ENCODE measurements at places on chromosomes 5 and 9. TPM values are rescaled to one million over a fixed set of nuclear protein-coding genes. Genes with fewer than 3 reads are reported as not detected.

PCDHGB1 gene
- total RNA-seq: 1.3 TPM

BHMT2 gene
- 2.7 TPM for total RNA-seq

PCDH12 gene
- total RNA-seq: 19.8 TPM

PTPA gene
- 119 TPM for total RNA-seq

- DNase-seq: no peak
These were observed 2.9 kb downstream of the CCDC107 start for GRCh38 chr9:35660966-35661415.

DNA sequence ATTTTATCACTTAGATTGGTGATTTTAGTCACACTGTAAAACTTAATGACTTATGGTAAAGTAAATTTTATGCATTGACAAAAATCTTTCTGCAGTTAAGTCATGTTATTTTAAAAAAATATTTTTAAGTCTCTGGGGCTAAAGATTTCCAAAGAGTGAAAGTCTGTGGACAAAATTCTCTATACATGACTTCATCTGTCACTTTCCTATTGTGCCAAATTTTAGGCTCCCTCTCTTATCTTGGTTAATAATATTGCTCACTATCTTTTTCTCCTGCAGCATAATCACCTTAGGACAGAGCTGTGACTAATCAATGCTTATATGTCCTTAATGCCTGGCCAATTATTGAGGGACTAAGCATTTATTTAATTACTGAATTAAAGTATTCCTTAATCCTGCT is 15.2 kb downstream of the LURAP1L start:
- peak; percentile 47 for DNase-seq

DNA sequence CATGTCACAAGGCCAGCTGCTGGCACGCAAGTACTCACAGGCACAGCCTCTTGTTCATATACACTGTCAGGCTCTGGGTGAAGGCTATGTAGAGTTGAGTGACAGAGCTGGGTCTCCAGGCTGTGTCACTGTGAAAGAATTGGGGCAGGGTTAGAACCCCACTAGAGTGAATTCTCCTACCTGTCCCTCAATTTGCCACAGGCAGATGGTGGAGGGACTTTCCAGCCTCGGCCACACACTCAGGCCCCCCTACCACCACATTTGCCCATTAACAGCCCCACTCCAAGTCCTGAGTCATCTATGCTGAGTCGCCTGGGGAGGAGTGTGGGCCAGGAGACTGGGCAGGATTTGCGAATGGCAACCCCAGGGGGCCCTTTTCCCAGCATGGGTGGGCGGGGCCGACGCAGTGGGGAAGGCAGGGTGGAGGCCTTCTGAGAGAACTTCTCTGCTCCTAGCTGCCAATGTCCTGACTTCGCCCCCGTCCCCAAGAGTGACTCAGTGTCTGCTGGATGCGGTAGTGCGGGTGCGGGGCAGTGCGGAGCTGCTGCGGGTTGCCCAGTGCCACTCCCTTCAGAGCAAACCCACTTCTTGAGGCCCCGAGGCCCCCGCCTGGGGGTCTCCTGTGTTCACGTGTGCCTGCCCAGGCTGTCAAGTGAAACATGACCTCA is 50.3 kb upstream of the PSD2 start:
- peak; percentile 37 for DNase-seq

CNTFR gene
- 22.1 TPM for total RNA-seq

DNA sequence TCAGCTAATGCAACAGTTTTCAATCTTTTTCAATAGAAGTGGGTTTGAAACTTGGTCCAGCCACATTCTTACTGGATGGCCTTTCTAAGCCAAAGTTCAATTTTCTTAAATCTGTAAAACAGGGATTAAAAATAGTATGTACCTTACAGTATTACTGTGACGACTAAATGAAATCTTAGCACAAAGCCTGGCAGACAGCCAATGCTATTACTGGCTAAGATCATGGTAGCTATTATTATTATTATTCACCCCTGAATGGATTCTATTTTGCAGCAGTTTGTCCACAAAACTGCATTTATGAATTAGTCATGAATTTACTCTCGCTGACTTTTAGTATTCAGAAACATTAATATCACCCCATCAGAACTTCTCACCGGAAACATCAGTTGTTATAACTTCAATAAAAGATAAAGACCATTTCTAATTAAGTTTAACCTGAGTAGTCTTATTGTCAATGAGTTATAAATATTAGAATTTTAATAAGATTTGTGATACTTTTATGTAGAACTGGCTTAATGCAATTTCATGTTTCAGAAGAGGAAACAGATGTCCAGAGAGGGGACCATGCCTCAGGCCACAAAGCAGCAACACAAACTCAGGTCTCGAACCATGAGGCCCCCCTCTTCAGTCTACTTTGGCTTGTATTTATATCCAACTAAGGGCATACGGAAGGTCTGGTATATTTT is 468.2 kb downstream of the ARHGEF28 start:
- DNase-seq: peak; percentile 49

- DNase-seq: no peak
These were observed 5.5 kb downstream of the CXXC5 start for GRCh38 chr5:139653616-139654015.

PPP3R2 gene
- total RNA-seq: 0.04 TPM

- no peak for DNase-seq
These were observed 17.9 kb upstream of the SPIN1 start for GRCh38 chr9:88370346-88370745.

GRXCR2 gene
- total RNA-seq: not detected

CDH12 gene
- total RNA-seq: 1.3 TPM

CAVIN4 gene
- total RNA-seq: 182 TPM

- no peak for DNase-seq
These were observed 8.8 kb upstream of the PLIN2 start for GRCh38 chr9:19136129-19136528.

BAAT gene
- 0.66 TPM for total RNA-seq

DNA sequence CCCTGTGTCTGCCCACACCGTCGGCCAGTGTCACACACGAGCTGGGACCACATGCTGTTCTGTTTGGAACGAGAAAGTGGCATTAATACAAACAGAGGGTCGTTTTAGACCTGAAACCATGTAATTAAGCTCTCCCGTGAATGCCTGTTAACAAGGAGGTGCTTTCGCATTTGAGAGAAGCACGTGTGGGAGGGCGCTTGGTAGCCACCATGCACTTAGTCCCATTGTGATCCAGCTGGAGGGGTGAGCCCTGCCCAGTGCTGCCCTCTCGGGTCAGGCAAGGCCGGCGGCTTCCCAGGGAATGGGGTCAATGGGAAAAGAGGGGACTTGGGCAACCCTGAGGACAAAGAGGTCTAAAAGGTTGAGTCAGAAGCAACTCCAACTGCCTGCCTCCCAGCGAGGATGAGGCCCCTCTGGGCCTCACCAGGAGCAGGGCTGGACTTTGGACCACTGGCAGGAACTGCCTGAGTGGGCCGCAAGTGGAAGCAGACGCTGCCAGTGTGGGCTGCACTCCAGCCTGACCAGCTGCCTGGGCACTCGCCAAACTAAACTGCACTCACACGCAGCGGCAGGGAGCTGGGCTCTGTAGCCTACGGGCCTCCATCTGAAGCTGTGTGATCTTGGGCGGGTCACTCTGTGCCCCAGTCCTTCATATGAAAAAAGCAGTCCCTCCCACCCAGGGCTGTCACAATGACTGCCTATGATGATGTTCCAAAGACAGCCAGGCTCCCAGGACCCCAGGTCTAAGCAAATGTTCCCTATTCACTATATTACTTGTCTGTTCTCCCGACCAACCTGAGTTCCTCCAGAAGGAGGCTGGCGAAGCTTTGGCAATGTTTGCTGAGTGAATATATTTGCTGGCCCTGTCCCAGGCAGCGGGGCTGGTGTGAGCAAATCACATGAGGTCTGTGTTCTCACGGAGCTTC is 195.7 kb downstream of the CDK5RAP2 start:
- peak; percentile 40 for DNase-seq

DNA sequence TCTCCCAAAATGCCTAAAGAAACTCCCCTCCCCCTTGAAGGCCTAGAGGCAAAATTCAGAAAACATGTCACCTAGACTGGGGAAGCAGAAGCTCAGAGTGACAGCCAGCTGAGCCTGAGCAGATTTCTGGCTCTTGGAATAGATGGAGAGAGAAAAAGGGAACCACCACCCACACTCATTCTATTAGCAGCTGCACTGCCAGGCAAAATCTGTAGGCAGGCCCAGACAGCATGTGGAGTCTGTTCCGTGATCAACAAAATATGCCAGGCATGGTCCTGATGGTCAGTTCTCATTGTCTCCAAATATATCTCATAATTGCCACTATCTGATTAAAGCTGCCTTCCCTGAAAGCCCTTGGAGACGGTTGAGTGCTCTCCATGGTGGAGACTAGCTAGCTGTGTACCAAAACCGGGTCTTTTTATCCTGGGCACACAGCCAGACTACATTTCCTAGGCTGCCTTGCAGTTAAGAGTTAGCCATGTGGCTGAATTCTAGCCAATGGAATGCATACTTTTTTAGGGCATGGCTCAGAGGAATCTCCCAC is 131.7 kb upstream of the GPR151 start:
- no peak for DNase-seq

LHX3 gene
- not detected for total RNA-seq

GRCh38 chr5:174195517-174195916 is 150.0 kb downstream of the NSG2 start:
- no peak for DNase-seq

GRCh38 chr5:6081727-6082210 is 296.6 kb downstream of the MED10 start:
- DNase-seq: no peak

- DNase-seq: no peak
These were observed 3.0 kb downstream of the GOLM1 start for GRCh38 chr9:86096386-86096785.

- peak; percentile 35 for DNase-seq
These were observed 9.7 kb upstream of the SMIM32 start for GRCh38 chr5:136202469-136203205.

PGGT1B gene
- total RNA-seq: 19.6 TPM

- DNase-seq: peak; percentile 27
These were observed 113.8 kb upstream of the ANKRD55 start for GRCh38 chr5:56346741-56347535.

- DNase-seq: peak; percentile 8
These were observed 33.9 kb downstream of the VLDLR start for GRCh38 chr9:2655411-2655901.

DRD1 gene
- total RNA-seq: under 0.01 TPM

ORM2 gene
- total RNA-seq: not detected

PCDHA1 gene
- 0.04 TPM for total RNA-seq

GRCh38 chr9:107422189-107423185 is 67.1 kb downstream of the KLF4 start:
- DNase-seq: peak; percentile 82

- no peak for DNase-seq
These were observed 357.4 kb upstream of the CCNH start for GRCh38 chr5:87770016-87770570.

DNA sequence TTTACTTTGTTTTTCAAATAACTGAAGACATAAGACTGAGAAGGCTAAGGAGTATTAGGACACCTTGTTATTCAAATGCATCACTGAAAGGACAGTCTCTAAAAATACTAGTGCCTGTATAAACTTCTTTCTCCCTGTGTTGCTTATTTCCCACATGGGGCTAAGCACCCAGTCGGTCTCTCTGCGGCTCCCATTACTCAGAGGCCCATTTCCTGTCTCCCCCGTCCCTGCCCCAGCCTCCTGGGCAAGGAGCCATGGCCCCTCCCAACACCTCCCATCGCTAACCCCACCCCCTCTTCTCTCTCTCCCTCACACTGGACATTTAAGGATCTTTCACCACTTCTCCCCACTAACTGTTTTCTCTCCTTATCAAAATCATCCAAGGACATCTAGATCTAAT is 81.9 kb downstream of the EBF1 start:
- DNase-seq: peak; percentile 66
